ENCODE measurements at places on chromosomes 3 and 15.

DNA sequence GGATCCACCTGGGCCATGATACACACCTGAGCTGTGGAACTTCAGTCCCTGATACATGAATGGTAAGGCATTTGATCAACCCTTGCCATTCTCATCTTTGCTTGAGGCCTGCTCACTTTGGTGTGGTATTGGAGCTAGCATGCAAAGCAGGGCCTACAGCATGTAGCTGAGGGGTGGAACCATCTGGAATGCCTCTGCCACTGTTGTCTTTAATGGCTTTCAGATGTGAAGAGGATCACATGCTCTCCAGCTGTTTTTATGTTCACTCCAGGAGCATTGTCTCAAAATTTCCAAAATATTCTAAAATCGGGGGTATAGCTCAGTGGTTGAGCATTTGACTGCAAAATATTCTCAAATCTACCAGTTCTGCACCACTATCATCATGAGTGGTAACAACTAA, 64.4 kb upstream of the PHLDB2 start:
- no peak for DNase-seq

DNA sequence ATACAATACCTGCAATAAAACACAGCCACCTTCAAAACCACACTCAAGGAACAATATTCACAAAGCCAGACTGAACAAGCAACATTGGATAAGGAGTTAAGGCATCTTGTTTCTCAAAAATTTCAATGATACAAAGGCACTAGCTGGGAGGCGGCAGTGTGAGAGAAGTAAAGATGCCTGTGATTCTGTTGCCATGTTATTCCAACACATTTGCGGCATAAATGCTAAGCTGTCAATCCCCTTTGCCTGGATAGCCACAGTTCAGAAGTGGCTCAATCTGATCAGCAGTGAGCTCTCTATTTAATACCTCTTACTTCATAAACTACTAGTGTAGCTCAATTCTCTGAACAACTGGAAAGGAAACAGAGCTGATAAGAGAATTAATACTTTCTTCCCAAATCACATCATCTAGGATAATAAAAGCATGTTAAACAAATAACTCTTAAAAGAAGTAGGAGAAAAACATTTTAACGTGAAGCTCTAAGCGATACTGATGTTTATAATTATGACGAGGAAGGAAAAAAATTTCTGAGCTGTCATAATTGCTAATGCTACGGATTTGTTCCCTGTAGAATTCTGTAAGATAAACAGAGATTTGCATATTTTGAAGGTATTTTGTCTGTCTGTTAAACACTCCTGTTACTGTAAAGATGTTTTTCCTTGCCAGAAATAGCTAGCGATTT, 358.4 kb downstream of the FOXP1 start:
- no peak for DNase-seq

DNA sequence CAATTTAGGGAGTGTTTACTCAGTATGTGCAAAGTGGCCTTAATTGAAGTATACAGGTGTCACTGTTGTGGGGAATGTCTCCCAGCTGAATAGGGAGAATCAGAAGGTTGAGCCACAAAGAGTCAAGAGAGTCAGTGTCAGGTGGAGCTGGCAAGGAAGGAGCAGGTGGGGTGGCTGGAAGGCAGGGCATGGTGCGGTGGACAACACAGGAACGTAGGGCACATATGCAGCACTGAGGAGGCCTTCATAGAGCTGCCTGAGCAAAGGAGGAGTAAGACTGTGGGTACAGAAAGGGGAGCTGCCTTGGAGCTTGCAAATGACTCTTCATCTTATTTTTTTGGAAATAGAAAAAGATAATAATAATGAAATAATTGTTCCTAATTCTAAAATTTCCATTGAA, 20.0 kb downstream of the ARHGEF3 start:
- DNase-seq, result no peak

DNA sequence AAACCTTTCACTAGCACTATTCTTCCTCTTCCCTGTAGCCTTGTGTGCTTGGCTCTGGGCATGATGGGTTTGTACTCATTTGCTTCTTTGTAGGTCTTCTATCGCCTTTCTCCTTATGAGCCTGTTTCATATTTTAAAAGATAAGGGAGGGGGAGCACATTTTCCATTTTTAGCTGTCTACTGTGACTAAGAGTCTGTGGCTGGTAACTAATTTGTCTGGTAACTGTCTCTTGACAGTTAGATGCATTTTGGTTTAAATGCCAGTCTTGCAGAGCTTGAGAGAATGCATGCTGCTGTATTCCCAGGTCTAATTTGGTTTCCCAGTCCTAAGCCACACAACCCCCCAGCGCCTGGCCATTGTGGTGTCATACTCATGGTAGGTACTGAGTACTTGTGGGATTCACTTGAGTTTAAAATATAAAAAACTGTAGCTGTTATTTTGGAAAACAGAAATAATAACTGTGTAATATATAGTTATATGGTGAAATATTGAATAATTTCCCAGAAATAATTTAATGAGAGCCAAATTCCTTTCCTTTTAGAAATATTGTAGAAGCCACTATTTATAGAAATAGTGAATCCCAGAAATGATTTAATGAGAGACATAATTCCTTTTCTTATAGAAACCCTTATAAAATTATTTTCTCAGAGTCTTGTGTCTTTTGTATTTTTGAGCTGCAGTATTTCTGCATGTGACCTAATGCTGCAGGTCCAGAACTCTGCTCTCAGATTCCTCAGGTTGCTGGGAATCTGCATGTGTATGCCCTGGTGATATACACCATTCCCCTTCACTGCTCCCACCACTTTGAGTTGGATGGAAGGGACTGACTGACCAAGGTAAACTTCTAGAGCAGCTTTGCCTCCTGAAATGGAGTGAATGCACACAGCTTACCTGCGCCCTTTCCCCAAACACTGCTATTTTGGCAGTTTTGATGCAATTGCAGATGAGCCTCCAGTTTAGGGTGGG, 13.9 kb upstream of the GPR171 start:
- DNase-seq, result no peak

DNA sequence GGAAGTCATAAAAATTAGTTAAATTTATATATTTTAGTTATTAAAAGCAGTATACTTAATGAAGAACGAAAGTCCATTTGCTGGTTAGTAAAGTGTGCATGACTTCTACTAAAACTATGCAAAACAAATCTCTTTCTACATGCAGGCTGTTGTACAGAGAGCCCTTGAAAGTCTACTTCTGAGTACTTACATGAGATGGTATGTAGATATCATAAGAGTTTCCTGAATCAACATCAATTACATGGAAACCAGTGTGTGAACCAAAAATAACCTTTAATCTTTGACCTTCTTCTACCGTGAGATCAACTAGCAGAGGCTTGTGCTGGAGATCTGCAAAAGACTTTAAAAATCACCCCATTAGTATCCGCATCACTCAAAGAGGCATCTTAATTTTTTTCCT, 42.1 kb upstream of the SLC2A2 start:
- no peak for DNase-seq

GRCh38 chr3:189331002-189331418, 159.2 kb downstream of the TPRG1 start:
- DNase-seq, result no peak

DNA sequence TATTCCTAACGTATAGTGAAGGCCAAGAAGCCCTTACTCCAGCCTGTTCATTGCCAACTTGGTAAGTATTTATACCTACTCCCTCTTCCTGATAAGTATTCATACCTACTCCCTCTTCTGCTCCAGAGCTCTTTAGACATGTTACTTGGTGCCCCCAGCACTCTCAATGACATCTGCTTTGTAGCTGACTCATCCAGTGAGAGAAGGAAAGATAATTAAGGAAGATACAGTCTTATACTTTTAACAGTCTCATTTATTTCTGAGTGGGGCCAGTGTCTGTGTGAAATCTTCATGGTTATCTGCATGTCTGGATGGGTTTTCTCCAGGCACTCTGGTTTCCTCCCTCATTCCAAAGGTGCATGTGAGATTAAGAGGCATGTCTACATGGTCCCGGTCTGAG, 698.7 kb downstream of the FHIT start:
- DNase-seq, result no peak

DNA sequence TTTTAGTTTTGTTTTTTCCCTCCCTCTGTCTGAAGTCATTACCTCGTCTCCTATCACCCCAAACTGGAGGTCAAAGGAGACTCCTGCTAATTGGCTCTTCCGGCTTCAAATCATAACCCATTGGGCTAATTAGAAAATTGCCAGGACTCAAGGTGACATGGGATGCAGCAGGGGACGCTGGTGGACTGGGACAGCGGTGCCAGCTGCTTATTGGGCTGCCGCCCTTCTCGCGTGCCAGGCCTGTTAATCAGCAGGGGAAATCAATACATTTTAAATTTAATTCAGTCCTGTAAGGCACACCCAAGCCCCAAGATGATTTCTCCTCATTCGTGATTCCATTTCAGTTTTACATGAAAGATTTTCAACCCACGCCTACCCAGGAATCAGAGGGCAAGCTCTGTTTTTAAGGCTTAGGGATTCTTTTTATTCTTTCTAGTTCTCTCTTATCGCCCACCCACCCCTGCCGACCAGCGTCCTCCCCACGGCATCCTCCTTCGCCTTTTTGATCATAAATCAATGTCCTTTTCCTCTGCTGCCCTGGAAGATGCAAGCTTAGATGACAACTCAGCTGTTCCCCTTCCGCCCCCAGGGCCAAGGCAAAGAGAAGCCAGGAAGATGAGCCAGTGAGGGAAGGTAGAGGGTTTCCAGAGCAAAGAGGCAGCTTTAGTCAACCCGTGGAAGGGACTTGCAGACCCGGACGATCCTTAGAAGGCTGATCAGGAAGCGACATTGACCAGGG, 329.6 kb downstream of the UACA start:
- no peak for DNase-seq

DNA sequence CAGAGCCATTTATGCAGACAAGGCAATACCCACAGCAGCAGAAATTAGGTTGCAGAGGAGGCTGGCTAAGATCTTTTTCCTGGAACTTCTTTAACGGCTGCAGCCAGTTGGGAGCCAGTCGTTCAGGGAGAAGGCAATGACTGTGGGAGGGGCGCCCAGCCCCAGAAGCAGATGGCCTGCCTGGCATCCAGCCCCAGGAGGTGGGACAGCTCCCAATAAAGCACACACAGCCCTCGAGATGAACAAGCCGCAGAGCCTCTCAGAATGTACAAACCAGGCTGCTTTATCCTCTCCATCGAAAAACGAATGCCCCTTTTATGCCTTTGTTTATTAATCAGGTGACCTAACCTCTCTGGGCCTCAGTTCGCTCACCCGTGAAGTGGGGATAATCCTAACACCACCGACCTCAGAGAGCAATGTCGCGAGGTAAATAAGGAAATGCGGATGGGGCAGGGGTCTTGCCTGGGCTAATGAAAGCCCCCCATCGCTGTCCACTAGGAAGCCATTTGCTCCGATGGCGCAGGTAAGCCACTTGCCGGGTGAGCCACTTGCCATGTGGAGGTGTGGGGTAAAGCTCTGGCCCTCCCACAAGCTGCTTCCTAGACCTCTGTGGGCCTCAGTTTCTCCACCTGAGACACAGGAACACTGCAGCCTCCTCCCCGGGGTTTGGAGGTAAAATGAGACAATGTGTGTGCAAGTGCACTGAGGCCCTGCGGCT, 35.8 kb downstream of the MGLL start:
- no peak for DNase-seq

GRCh38 chr15:90864507-90864906, 3.9 kb upstream of the FURIN start:
- DNase-seq, result no peak

GRCh38 chr15:59172289-59172901, 34.2 kb upstream of the LDHAL6B start:
- DNase-seq, result no peak

GRCh38 chr15:100100926-100101325, 240.8 kb downstream of the ADAMTS17 start:
- no peak for DNase-seq

DNA sequence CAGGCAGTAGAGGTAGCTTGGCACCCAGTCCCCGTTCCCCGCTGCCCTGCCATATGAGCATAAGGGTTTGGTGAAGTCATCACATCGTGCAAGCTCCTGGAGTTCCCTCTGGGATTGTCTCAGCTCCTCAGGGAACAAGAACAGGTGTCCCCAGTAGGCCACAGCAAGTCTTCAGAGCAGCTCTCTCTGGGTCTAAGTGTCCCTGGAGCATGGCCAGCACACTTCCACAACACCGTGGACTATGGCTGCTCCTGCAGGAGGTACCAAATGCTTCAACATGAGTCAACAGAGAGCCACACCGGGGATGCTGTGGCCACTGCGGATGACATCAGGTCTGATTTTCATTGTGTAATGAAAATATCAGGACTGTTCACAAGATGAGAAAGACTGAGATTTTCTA, 23.1 kb downstream of the ABHD6 start:
- DNase-seq, result no peak

DNA sequence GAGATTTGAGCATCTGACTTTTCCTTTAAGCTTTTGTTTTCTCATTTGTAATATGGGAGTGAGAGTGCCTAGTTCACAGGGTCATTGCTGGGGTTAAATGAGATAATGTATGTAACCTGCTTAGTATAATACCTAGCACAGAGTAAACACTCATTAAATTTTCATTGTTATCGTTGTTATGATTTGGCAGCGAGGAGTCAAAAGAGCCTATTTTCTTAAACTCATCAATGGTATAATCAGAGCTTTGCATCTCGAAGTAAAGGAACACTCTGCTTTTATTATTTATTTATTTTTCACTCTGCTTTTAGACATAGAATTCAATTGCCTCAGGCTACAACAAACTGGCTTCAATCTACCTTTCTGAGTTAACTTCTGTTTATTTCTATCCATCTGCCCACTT, 52.8 kb downstream of the LPP start:
- DNase-seq, result no peak

DNA sequence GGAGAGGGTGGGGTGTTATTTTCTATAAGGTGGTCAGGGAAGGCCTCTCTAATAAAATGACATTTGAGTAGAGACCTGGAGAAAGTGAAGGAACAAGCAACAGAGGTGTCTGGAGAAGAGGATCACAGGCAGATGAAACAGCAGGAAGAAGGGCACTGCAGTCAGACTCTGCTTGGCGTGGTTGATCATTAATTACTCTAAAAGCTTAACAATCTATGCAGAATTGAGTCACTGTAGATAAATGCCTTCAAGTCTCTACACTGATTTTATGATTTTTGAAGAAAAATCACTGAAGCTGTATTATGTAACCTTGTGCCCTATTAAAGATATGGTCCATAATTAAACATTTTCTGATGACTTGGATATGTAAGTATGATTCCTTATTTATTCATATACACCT, 114.2 kb downstream of the TNIK start:
- DNase-seq, result no peak

- no peak for DNase-seq
These were observed 1.4 kb upstream of the SNX33 start for GRCh38 chr15:75646112-75646943.

DNA sequence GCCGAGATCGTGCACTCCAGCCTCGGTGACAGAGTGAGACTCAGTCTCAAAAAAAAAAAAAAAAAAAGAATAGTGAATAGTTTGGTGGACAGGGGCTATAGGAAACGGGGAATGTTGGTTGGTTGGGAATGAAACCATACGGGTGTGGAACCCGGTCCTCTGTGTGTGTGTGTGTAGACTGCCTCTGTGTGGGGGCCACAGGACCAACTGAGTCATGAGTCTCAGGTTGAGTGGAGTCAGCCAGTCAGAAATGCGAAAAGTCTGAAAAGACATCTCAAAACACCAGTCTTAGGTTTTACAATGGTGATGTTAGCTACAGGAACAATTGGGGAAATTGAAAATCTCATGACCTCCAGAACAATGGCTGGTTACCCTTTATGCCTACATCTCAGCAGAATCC, 44.5 kb downstream of the ZDHHC19 start:
- DNase-seq, result no peak
